Kidney tubule cell (primary cell): ENCODE measurements at places on chromosomes 2 and 18.

GRCh38 chr2:4937550-4937949 lies 754.6 kb upstream of the SOX11 start:
- no peak for DNase-seq

DNA sequence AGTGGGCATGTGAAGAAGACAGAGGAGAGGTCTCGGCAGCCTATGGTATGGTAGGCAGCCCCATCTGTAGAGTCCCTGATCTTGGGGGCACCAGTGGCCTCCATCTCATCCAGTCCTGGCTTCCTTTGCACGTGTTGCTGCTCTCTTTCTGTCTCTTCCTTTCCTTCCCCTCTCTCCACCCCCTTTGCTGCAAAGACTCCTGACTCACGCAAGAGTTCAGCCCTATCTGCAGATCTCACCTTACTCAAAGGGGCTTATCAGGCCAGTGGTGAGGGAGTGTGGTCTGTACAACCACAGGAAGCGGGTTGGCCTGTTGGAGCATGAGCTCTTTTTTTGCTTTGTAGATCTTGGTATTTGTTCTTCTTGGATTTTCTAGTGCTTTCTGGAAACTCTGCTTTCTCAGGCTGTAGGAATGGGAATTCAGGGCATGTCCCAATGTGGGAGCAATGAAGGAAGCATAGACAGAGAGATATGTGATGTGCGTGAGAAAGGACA lies 14.6 kb upstream of the NT5DC4 start:
- DNase-seq = peak; percentile 43

DNA sequence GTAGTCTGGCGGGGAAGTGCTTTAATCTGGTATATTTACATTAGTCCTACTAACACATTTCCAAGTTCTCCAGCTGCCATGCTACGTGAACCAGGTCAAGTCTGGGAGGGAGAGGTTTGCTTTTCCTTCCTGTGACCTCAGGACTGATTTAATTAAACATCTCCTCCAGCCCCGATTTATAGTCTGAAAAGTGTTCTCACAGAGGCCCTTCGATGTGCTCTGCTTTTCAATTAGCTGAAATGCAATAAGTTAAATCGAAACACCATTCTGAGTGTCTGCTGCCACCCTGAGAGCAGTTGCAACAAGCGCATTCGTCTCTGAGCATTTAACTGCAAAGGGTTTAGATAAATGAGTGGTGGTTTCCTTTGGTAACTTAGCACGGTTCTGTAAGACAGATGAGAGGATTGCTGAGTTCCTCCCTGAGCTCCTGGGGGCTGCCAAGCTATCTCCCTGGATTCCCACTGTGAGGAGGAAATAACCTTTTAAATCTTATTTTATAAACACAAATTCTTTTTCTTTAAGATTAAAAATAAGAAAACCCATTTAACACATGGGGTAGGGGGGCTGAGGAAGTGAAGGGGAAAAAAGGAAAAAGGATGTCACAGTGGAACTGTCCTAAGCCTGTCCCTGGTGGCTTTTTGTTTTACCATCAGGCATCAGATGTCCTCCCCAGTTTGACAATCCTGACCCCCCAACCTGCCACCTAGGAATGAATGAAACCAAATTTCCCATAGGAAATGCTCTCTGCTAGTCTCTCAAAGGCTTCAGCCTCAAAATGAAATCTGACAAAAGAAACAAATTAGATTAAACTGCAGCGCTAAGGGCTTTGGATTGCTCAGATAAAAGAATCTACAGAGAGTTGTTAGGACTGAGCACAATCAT lies 56.5 kb upstream of the CREB1 start:
- DNase-seq = peak; percentile 87

GRCh38 chr2:212832211-212833195 lies 293.9 kb upstream of the ERBB4 start:
- DNase-seq = no peak

DNA sequence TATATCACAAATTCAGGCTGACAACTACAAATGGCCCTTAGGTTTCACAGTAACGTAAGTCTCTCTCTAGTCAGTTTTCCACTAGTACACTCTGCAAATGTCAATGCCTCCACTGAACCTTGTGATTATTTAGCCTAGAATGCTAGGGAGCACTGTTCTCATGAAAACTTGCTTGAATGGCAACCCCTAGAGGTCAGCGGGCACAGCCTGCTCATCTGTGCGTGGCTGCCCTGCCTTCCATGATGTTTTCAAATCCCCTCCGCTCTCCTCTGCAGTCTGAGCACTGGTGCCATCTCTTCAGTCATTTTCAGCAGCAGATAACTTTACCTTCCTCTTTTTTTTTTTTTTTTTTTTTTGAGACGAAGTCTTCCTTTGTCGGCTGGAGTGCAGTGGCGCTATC lies 84.1 kb upstream of the GULP1 start:
- no peak for DNase-seq

- no peak for DNase-seq
Measured at GRCh38 chr2:25131567-25132298, 36.6 kb downstream of the POMC start.

- no peak for DNase-seq
Measured at GRCh38 chr2:9199716-9200632, 6.6 kb upstream of the ASAP2 start.

DNA sequence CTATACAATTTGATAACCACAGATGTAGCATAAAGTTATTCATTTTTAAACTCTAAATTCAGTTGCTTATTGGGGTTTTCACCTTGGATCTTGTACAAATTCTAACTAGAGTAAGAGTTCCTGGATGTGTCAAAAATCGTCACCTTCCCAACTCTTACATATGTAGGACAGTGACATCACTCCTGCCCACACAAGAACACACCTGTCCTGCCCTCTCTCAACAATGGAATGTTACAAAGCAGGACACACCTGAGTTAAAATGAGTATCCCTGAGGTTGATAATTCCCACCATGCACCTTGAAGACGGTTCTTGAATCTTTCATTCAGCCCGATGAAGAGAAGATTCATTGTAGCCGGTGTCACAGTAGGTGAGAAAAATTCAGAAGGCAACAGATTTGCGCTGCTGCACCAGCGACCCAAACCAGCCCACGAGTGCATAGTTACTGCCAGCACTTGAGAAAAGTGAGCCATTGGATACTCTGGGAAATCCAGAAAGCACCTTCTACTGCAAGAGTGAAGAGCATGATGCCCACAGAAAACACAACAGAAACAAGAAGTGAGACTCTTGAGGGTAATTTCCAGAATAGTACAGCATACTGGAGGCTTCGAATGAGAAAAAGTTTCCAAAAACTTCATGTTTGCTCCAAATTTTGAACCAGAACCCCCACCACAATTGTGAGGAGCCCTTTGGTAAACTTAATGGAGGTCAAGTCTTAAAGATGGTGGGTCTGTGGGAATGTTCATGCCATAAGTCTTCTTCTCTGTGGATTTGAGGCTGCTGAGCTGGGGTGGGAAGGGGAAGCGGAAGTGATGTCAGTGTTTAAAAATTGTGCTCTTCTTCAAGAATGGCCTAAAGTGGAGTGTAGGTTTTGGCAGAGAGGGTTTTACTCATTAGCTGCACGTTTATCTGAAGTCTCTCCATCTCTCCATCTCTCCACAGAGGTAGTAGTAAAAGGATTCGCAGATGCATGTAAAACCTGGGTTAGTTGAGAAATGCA lies 34.7 kb upstream of the ADAM23 start:
- DNase-seq = no peak
